ENCODE measurements at places on chromosomes 11 and 22.

GRCh38 chr22:38413085-38414008 lies 41.7 kb downstream of the KCNJ4 start:
- DNase-seq: no peak

- no peak for DNase-seq
Observed at GRCh38 chr11:128174465-128175291, 412.7 kb downstream of the ETS1 start.

DNA sequence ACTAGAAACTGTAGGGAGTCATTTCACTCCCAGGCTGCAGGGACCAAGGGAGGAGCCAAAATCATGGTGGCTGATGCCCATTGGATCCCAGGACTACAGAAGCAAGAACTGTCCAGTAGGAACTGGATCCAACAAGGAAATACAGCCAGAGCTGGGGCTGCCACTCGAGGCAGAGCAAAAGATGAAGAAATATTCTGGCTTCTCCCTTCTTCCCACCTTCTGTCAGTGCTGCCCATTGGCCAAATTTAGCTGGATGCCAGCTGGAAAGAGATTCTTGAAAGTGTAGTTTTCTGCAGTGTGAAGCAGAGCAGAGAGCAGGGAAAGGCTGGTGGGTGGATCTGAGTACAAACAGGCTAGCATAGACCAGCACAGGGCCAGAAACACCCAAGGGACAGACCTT lies 45.6 kb downstream of the COMMD9 start:
- DNase-seq: no peak

- DNase-seq: no peak
Observed at GRCh38 chr11:17649696-17650095, 69.7 kb upstream of the MYOD1 start.

DNA sequence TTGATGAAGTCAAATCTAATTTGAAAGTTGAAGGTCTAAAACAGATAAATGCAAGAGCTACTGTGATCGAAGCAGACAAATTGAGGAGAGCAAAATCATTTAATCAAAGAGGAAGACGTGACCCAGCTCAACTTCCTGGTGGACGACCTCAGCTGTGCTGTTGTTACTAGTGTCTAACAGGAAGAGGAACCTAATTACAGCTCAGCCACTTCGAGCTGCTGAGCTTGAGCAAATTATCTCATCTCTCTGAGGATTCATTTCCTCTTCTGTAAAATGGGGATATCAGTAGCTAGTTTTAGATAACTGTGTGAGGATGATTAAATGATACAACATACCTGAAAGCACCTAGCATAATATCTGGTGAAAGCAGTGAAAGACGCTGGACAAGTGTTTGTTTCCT lies 48.6 kb upstream of the OLFML1 start:
- no peak for DNase-seq

- no peak for DNase-seq
Observed at GRCh38 chr11:45252134-45252856, 33.8 kb downstream of the SYT13 start.

DNA sequence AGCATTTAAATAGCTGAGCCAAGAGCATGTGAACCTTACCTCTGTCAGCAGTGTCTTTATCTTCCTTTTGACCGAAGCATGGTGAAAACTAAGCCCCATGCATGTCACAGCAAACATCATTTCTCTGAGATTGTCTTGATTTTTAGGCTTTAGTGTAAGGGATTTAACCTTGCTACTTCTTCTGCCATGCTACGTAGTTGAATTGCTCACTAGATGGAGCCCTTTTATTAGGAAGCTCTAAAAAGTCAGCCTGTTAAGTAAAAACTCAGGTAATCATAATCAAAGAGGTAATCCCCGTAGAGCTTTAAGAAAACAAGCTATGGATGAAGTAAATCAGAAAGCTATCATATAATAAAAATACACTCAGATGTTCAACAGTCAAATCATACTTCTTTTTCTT lies 149.5 kb downstream of the PGR start:
- peak; percentile 9 for DNase-seq

DNA sequence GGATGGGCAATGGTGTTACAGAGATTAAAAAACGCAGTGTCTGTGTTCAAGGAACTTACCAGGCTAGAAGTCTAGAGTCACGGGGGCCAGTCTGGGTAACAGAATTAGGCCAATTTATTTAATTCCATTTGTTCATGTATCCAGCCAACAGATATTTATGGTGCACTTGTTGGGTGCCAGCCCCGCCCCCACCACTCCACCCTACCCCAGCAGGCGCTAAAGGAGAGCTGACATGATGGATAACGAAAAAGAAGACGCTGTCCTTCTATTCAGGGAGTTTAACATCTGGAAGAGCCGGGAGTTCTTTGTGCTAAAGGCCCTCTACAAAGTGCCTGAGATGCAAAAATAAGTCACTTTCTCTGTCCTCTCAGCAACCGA lies 1.1 kb upstream of the BMAL1 start:
- no peak for DNase-seq

GRCh38 chr22:17117890-17118289 lies 3.3 kb downstream of the TMEM121B start:
- DNase-seq: no peak

- no peak for DNase-seq
Observed at GRCh38 chr11:10762185-10762584, 11.1 kb downstream of the CTR9 start.

DNA sequence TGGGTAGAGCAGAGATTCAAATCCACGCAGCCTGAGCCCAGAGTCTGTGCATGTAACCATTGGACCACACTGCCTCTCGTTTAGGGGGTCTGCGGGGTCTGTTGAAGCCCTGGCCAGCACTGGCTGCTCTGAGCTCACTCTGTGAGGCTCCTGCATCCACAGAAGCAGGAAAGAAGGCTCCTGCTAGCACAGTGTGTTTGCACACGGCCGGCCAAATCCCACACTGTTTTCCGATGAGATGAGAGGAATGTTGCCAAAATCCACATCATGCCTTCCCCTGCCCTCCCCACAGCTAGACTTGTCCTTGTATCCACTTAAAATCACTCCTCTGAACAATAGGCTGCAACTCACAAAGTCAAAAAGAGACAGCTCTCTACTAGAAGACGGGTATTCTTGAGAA lies 10.6 kb upstream of the SLC22A12 start:
- DNase-seq: no peak

DNA sequence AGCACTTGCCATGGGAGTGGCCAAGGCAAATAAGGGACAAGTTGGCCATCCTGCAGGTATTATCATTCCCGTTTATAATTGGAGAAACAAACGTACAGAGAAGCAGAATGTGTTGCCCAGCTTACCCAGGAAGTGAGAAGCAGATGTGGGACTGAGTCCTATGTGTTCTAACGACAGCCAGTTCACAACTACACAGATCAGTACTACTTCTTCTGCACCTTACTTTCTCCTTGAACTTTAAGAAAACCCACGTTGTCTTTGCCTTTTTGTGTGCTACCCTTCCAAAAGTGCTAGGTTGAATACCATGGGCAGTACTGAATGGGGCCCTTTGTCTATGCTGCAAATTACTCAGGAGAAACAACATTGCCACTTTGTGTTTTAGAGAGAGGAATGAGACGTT lies 62.8 kb upstream of the BLID start:
- no peak for DNase-seq

- no peak for DNase-seq
Observed at GRCh38 chr11:113286509-113287497, 27.6 kb upstream of the TTC12 start.

DNA sequence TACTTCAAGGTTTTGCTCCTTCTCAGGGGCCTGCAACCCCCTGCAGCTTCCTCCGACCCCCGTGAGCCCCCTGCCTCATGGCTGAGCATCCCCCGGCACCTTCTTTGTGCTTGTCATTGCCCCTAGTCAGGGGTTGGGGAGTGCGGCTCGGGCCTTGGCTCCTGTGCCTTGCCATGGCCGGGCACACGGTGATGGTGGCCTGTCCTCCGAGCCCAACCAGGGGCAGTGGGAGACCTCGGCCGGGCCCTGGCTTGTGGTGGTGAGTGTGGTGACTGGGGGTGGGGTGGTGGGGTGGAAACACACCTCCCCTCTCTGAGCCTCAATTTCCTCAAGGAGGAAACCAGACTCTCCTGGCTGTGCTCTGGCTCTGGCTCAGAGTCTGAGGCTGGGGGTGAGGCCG lies 1.5 kb upstream of the MRGPRG start:
- DNase-seq: no peak

DNA sequence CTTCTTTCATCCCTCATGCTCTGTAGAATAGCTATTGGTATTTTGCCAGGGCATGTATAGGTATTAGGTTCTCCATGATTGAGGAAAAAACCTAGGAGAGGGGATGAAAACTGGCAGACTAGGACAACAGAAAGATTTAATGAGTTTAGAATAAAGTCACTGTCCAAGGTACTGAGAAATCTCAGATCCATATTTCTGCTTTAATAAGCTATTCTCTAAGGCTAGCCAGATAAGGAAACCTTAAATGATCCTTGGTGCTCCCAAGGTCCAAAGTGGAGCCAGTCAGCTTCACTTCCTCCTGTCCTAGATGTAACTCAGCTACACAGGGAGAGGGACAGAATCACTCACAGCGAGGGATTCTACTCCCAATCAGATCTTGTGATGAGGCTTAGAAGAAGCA lies 13.7 kb upstream of the CSNK2A3 start:
- DNase-seq: no peak

DNA sequence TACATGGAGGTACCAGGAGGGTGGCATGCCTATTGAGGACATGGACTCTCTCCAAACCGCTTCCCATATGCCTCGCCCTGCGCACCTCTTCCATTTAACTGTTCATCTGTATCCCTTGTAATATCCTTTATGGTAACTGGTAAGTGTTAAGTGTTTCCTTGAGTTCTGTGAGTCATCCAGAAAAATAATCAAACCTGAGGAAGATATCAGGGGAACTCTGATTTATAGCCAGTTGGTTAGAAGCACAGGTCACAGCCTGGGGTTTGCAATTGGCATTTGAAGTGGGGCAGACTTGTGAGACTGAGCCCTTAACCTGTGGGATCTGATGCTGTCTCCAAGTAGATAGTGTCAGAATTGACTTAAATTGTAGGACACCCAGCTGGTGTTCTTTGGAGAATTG lies 27.6 kb upstream of the CAT start:
- DNase-seq: no peak

DNA sequence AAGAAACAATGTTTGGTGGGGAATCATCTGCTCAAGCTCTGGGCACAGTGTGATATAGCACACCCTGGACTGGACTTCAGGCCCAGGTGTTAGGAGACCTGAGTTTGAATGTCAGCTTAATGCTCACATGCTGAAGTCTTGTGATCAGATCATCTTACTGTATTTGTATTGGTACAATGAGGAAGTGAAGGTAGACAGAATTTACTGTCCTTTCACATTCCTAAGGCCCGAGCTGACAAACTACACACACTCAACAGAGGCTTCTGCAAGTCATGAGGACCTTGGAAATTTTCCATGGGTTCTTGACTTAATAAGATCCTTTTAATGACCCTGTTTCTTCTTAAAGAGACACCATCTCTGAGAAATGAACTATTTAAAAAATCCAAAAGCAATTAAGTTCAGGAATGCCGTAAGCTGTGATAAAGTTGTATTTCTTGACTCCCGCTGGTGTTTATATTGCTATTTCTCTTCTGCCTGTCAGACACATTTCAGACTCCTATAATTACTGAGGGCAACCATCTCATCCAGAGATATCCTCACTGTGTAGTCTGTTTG lies 802.0 kb downstream of the DLG2 start:
- DNase-seq: no peak

GRCh38 chr11:15326520-15326919 lies 211.8 kb downstream of the INSC start:
- no peak for DNase-seq

GRCh38 chr11:76662656-76663485 lies 7.7 kb downstream of the LRRC32 start:
- DNase-seq: no peak

- no peak for DNase-seq
Observed at GRCh38 chr11:104799251-104799650, 99.0 kb downstream of the CASP12 start.

- DNase-seq: no peak
Observed at GRCh38 chr11:126282361-126282735, 545 bp upstream of the TIRAP start.

- peak; percentile 82 for DNase-seq
Observed at GRCh38 chr11:117072517-117073461, 25.4 kb downstream of the SIK3 start.

DNA sequence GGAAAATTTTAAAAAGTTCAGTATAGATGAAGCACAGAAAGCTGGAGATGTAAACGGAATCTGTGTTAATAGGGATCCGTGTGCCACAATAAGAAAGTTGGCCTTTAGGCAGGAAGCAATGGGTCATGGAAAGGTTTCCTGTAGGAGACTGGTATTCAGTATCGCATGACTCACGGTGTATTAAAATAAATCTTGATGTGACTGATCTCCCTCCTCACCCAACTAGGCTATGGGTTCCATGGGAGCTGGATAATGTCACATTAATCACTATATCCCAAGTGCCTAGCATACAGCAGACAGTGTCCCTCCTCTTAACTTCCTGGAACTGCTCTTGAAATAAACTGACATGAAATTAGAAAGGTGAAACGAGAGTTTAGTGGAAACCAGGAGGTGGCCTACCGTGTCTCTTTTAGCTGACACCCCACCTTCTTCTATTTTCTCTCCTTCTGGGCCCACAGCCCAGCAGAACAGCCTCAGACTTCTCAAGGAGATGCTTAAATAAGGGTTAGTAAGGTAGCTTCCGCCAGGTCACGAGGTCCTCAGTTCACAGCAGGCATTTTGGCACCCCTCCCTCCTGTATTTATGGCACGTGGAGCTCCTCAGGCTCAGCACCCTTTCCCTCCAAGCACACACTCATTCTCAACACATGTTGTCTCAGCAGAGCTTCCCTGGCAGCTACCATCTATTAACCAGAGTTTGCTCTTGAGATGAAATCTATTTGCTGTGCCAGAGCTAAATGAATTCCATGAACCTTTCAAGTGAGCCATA lies 118.8 kb downstream of the NXPE2 start:
- DNase-seq: no peak

GRCh38 chr11:12087075-12088004 lies 23.1 kb upstream of the MICAL2 start:
- DNase-seq: no peak

- DNase-seq: no peak
Observed at GRCh38 chr11:46296528-46297448, 19.3 kb downstream of the CREB3L1 start.

- no peak for DNase-seq
Observed at GRCh38 chr11:69013009-69013951, at the start of gene MRGPRF. MRGPRF (minus strand) TSS chr11:69013246; CDS start chr11:69009901, 3,345 bp downstream.

- DNase-seq: no peak
Observed at GRCh38 chr11:65110354-65110861, 1.3 kb upstream of the TM7SF2 start.

GRCh38 chr11:85756401-85757200 lies 54.3 kb downstream of the SYTL2 start:
- no peak for DNase-seq

- DNase-seq: peak; percentile 23
Observed at GRCh38 chr22:40898850-40899357, 37.0 kb upstream of the DNAJB7 start.

DNA sequence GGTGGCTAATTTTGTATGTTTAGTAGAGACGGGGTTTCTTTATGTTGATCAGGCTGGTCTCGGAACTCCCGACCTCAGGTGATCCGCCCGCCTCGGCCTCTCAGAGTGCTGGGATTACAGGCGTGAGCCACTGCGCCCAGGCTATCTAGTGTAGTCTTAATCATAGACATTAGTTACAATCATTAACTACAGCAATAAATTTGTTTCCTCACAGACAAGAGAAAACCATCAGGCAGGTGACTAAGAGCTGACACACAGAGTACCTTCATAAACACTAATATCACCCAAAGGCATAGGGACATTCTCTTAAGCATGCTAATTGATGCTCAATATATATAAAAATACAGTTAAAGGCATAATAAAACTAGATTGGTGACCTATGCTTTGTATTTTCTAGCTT lies 19.4 kb downstream of the SDHD start:
- no peak for DNase-seq

GRCh38 chr11:76218449-76219178 lies 12.3 kb upstream of the WNT11 start:
- DNase-seq: no peak

- no peak for DNase-seq
Observed at GRCh38 chr11:115665958-115666357, 161.7 kb upstream of the CADM1 start.
